ENCODE measurements at places on chromosomes 7 and 10.

DNA sequence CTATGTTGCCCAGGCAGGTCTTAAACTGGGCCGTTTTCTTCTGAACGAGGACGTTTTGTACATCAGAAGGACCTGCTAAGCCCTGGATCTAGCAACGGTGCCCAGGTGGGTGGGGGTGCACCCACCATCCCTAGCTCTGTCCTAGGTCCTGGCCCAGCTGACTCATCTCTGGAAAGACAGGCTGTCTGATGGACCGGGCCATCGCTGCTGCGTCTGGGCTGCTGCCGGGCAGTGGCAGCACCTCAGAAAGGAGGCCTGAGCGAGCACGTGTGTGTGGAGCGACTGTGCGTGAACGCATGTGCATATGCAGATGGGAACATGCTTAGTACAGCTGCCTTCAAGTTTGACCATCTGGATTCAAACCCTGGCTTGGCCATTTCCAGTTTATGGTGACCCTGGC is 7.3 kb upstream of the ELFN1 start:
- no peak for DNase-seq

- no peak for DNase-seq
Observed at GRCh38 chr7:17302575-17303142, 4.2 kb downstream of the AHR start.

DNA sequence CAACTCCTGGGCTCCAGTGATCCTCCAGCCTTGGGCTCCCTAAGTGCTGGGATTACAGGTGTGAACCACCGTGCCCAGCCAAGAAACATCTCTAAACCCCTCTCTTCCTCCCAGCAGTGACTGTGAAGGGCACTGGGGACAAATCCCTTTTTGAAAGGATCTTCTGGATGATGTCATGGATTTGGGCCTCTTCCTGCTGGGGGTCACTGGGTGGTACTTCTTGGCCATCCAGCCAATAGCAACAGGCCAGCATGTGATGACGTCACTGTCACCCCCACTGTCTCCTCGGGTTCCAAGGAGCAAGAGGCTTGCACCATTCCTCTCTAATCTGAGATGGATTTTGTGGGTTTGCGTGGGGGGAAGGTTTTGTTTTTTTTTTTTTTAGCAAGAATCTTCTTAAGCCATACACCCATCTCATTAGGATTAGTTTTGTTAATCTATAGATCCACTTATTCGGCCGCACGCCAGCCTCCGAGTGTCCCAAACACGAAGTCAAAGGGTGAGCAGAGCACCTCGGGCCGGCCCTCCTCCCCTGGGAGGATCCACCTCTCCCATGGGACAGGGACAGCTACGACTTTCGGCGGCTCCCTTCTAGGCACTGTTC is 29.4 kb upstream of the TNRC18 start:
- peak; percentile 66 for DNase-seq

GRCh38 chr7:138565071-138565450 is 105.0 kb downstream of the TRIM24 start:
- DNase-seq: no peak

- no peak for DNase-seq
Observed at GRCh38 chr10:28619455-28619854, 57.9 kb upstream of the BAMBI start.

DNA sequence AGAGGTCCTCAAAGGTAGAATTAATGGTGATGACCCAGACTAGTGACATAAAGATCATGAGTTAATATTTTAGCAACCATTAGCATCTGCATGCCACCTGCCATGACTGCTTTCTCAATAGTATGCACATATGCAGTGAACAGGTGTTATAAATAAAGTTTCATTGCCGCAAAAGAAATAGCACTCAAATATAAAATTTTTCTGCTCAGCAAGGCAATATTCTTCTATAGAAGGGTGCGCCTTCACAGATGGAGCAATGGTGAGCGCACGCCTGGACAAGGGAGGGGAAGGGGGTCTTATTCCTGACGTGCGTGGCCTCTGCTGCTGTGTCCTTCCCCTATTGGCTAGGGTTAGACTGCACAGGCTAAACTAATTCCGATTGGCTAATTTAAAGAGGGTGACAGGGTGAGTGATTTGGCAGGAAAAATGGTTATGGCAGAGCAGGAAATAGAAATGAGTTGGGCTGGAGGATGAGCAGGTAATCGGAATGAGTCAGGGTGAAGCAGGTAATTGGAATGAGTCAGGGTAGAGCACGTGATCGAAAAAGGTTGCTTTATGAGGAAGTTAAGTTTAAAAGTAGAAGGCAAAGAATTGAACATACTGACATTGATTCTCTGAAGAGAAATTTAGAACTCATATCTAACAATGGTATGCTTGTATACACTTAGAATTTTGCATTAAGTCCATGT is 24.7 kb upstream of the TRIM24 start:
- DNase-seq: no peak

- no peak for DNase-seq
Observed at GRCh38 chr10:124097883-124098282, 4.5 kb upstream of the CHST15 start.

GRCh38 chr7:14218338-14218737 is 228.9 kb upstream of the ETV1 start:
- DNase-seq: no peak
